Breast epithelium (tissue), 4 donors: ENCODE measurements at places on chromosomes 6 and 20. TPM values are rescaled to one million over a fixed set of nuclear protein-coding genes. Genes with fewer than 3 reads are reported as not detected.
A peak's percentile ranks its signal among the peaks of the same experiment; 100 is the strongest.

Gene SOBP
- total RNA-seq = 5.6 TPM

Gene SLC25A27
- total RNA-seq = 81.7 TPM

Gene BPIFB2
- not detected for total RNA-seq

DNA sequence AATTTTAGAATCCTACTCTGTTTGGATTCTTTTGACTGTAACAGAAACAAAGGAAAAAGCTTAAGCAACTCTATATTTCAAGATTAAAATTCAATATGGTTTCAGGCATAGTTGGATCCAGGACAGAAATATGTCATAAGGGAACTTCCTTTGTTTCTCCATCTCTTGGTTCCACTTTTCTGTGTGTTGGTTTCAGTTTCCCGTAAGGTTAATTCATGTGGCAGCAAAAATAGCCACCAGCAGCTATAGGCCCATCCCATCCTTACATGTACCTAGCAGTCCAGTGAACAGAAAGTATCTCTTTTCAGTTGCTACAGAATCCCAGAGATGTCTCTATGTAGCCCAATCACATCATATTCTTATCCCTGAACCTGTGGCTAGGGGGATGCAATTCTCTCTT is 8.8 kb upstream of the FAM8A1 start:
- DNase-seq = no peak

DNA sequence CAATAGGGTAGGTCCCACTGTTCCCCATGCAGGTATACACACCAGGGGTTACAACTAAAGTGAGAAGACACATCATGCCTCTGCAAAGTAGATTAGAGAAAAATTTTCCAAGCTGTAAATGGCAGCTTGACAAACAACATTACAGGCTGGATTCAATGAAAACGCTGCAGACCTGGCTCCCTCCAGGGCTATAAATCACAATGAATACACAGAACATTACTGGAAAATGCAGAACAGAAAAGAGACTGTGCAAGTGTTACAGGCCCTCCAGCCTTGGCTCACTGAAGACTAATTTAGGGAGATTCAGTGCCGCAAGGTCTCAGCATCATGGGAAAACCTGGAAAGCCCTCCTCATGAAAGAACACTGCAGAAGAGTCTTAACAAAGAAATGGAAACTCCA is 207.8 kb downstream of the KHDC1L start:
- no peak for DNase-seq

GRCh38 chr20:5080384-5080877 is 39.3 kb downstream of the PCNA start:
- DNase-seq = no peak

Gene COQ3
- total RNA-seq = 4.5 TPM

- DNase-seq = no peak
Measured at GRCh38 chr20:43710370-43711044, 16.3 kb downstream of the GTSF1L start.

DNA sequence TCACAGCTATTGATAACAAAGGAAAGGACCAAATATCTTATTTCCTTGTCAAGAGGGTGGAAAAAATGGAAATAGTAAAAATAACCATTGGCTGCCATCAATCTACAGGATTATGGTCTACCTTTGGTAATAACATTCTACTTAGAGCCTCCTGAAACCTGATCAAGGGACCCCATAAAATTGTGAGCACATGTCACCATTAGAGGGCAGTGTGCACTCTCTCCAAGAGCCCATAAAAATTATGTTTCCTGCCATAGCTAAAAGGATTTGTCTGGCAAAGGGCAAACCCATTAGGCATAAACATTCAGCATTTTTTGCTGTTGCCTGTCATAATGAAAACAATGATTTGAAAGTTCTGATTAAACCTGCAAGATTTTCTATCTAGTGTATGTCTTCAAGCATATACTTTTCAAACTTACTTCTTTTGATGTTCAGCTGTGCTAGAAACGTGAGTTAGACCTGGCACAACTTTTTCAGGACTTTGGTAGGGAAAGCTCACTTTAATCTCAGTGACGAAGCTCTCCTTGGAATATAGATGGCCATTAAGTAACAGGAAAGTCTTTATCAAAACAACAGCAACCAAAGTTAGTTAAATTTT is 120.7 kb upstream of the ZFP64 start:
- peak; percentile 27 for DNase-seq

- DNase-seq = no peak
Measured at GRCh38 chr6:125421836-125422235, 120.1 kb upstream of the HDDC2 start.

DNA sequence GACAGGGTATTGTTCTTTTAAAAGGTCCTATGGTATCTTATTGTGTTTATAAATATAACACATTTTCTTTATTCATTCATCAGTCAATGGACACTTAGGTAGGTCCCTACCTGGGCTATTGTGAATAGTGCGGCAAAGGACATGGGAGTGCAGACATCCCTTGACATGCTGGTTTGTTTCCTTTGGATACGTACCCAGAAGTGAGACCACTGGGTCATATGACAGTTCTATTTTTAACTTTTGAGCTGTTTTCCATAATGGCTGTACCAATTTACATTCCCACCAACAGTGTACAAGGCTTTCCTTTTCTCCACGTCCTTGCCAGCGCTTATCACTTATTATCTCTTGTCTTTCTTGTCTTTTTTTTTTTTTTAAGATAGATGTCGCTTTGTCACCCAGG is 627.5 kb downstream of the PRKN start:
- DNase-seq = no peak
